Left cardiac atrium (tissue), 4 donors: ENCODE measurements at places on chromosomes 5 and 9. TPM values are rescaled to one million over a fixed set of nuclear protein-coding genes. Genes with fewer than 3 reads are reported as not detected.

The HIGD2A gene
- total RNA-seq: 166 TPM

The FCN1 gene
- total RNA-seq: 12.0 TPM

The ERMP1 gene
- total RNA-seq: 21.3 TPM

The FSTL4 gene
- total RNA-seq: 0.21 TPM

The BTNL8 gene
- 0.21 TPM for total RNA-seq

The MLANA gene
- total RNA-seq: not detected

The BNC2 gene
- 100.0 TPM for total RNA-seq

The FAM151B gene
- 2.5 TPM for total RNA-seq

The PRR16 gene
- 4.7 TPM for total RNA-seq

The CNTNAP3B gene
- total RNA-seq: 17.7 TPM

The DNAH5 gene
- total RNA-seq: 0.24 TPM

The CMYA5 gene
- 466 TPM for total RNA-seq

The HAND1 gene
- total RNA-seq: 4.7 TPM

The SPACA9 gene
- 6.5 TPM for total RNA-seq

The SLC30A5 gene
- total RNA-seq: 35.2 TPM

The PTGES2 gene
- 155 TPM for total RNA-seq

The TNIP1 gene
- 101 TPM for total RNA-seq

The WHRN gene
- 7.0 TPM for total RNA-seq

The CCDC171 gene
- total RNA-seq: 1.8 TPM

The IFNA21 gene
- total RNA-seq: not detected

The TAS2R1 gene
- not detected for total RNA-seq

The RGS7BP gene
- 5.1 TPM for total RNA-seq

The SPINK6 gene
- total RNA-seq: not detected

The OGN gene
- total RNA-seq: 17.4 TPM
